ENCODE measurements at places on chromosomes 2 and 18.

GRCh38 chr2:198311020-198311419, 506.6 kb downstream of the PLCL1 start:
- DNase-seq, result no peak

GRCh38 chr2:206250041-206250897, 24.2 kb upstream of the ZDBF2 start:
- DNase-seq, result no peak

DNA sequence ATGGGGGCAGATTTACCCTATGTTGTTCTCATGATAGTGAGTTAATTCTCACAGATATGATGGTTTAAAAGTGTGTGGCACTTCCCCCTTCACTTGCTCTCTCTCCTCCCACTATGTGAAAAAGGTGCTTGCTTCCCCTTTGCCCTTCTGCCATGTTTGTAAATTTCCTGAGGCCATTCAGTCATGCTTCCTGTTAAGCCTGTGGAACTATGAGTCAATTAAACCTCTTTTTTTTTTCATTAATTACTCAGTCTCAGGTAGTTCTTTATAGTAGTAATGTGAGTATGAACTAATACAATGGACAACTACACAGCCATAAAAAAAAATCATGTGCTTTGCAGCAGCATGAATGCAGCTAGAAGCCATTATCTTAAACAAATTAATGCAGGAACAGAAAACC, 118.5 kb downstream of the CALCRL start:
- no peak for DNase-seq

GRCh38 chr2:142069251-142069888, 61.4 kb downstream of the LRP1B start:
- DNase-seq, result no peak

- DNase-seq, result no peak
Measured at GRCh38 chr18:13269521-13270011, 51.0 kb downstream of the LDLRAD4 start.

- no peak for DNase-seq
Measured at GRCh38 chr2:216663846-216664245, 30.6 kb downstream of the IGFBP2 start.

- DNase-seq, result no peak
Measured at GRCh38 chr2:152718909-152719645, 657 bp downstream of the ARL6IP6 start.

- DNase-seq, result no peak
Measured at GRCh38 chr18:50982802-50983179, 15.0 kb downstream of the ELAC1 start.

All from CD4-positive, alpha-beta memory T cell (primary cell).